Epithelial cell of umbilical artery (primary cell): ENCODE measurements at places on chromosomes 11 and 22. TPM values are rescaled to one million over a fixed set of nuclear protein-coding genes. Genes with fewer than 3 reads are reported as not detected.

VSIG10L2 gene
- total RNA-seq = not detected in 2 replicates

OR10D3 gene
- not detected in 2 replicates for total RNA-seq

SCN2B gene
- total RNA-seq = not detected in 2 replicates

PANX2 gene
- total RNA-seq = 0.15 and 0.65 TPM in 2 replicates

PRR5L gene
- 11.0 and 12.9 TPM in 2 replicates for total RNA-seq

SPON1 gene
- total RNA-seq = not detected in 2 replicates

USP2 gene
- total RNA-seq = 0.15 and 0.32 TPM in 2 replicates

OR4C12 gene
- not detected in 2 replicates for total RNA-seq

PGGHG gene
- total RNA-seq = 10.4 and 10.8 TPM in 2 replicates

HBG1 gene
- not detected in 2 replicates for total RNA-seq

FZD4 gene
- 138 and 157 TPM in 2 replicates for total RNA-seq

MTFP1 gene
- total RNA-seq = 62.7 and 76.9 TPM in 2 replicates

ACCS gene
- total RNA-seq = 2.3 and 5.3 TPM in 2 replicates

CNGA4 gene
- under 0.01 TPM in 1 of 2 replicates, not detected in the other for total RNA-seq

MRGPRX3 gene
- total RNA-seq = not detected in 2 replicates

AGBL2 gene
- total RNA-seq = under 0.01 TPM in 1 of 2 replicates, not detected in the other

GRIK4 gene
- total RNA-seq = 0.32 TPM in 1 of 2 replicates, not detected in the other

TSGA10IP gene
- not detected in 2 replicates for total RNA-seq
